ENCODE measurements at places on chromosomes 1 and 21. TPM values are rescaled to one million over a fixed set of nuclear protein-coding genes. Genes with fewer than 3 reads are reported as not detected.

DNA sequence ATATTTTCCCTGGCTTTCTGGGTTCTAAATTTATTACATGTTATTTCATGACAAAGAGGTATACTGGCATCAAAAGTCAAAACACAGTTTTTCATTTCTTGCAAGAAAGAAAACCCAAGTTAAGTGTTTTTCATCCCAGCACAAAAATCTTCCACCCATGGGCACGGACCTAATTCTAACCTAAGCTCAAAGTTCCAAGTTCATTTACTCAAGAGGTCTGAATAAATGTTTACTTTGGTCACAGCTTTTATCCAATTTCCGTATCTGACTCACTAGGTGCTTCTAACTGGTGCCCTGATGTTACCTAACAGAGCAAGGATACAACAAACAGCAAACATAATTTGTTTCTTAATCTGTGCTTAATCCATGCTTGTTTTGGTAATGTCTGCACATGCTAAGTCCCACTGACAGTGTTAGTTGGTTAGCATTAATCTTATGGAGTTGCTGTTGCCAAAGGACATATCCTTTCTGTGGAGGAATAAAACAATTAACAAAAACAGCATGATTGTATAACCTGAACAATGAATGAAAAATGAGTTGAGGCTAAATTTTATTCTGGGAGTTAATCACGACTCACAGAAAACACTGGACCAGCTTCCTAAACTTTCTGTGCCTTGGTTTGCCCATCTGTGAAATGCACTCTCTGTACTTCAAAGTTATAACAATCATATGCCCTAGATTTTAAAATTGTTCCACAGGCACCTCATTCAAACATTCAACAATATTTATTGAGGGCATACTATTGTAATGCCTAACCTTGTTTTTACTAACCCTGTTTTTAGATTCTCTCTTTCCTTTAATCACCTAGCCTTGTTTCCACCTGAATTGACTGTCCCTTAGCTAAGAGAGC, 4.2 kb upstream of the CHD1L start:
- DNase-seq = no peak

- DNase-seq = no peak
Observed at GRCh38 chr1:211543025-211543424, 35.9 kb downstream of the SLC30A1 start.

DNA sequence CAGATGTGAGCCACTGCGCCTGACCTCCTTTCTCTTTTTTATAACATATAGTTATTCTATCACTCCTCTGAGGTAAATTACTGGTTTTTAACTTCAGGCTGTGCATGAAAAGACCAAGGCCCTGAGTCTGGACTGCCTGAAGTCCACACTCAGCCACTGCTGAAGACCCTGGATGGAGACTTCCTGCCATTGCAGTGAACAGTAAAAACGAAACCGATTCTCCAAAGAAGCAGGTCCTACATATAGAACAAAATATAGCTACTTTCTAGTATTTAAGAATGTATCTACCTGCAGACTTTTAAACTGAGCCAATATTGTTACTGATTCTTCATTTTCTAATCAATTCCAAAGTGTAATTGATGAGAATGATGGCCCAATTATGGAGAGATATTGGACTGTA, 232.8 kb downstream of the CHRM3 start:
- no peak for DNase-seq

GRCh38 chr1:211632808-211633523, 42.5 kb downstream of the NEK2 start:
- DNase-seq = peak; percentile 83

DNA sequence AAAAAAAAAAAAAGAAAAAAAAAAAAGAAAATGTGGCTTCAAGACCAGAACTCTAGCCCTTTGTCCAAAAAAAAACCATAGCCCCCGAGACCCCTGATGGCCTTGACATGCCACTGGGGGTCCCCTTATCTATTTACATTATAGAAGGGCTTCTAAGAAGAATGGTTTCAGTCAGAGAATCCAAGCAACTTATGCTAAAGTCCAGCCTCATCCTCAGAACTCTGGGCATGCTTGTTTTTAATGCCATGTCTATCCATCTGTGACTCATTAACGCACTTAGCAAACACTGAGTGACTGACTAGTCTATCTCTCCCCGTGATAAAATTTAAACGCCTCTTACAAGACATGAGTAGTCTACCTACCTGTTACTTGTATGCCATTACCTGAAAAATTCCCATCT, 29.3 kb downstream of the ERG start:
- DNase-seq = no peak

Gene HPCAL4
- total RNA-seq = 2.8 TPM

Gene UBE2U
- 1.2 TPM for total RNA-seq

Gene AMIGO1
- total RNA-seq = 19.3 TPM

Gene LCE6A
- not detected for total RNA-seq

All from Right ventricle myocardium superior (tissue), 1 donor.